Erythroblast (primary cell): ENCODE measurements at places on chromosomes 12 and 14.

DNA sequence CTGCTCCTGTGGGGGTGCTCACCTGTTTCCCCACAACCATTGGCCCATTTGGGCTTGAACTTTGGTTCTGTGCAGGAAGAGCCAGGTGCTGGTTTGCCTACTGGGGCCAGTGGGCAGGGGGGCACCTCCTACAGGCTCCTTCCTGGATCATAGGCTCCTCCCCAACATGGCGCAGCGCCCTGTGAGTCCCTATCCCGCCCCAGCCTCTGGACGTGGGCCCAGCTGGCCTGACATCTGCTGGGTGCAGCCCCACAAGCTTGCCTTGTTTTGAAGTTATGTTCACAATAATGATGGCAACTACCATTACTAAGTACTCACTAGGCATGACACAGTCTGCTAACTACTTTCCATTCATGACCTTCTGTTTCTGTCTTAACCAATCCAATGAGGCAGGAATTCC, 147.8 kb downstream of the RBM19 start:
- DNase-seq: no peak

DNA sequence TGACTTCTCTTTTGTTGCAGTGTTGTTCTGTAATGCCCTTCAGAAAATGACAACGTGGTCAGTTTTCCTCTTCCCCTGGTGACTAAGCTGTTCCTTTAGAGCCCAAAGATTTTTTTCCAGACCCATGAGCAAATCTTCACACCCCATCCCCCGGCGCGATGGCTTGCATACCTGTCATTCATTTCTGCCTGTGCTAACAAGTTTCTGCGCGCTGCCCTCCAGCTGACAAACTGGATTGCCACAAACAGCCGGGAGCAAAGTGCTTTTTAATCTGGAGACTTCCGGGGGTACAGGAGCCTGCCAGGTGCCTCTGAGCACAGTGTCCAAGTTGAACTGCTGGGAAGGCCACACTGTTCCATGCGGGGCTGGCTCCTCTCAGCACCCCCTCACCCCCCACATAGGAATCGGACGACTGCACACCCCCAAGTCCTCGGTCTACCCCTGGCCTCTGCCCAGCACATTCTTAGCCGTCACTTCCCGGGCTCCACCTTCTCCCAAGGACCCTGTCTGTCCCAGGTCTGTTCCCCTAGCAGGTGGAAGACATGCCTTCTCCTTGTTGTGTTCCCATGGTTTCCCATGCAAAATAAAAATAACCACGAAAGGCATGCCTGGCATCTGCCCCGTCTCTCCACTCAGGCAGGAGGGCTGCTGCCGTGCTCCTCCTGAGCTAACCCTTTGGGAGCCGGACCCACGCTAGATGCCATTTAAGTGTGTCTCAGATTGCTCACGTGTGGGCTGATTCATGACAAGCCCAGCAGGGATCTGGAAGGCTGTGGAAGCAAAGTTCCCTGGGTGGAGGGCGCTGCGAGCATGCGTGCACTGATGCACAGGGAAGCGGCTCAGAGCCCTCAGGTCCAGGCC, 14.1 kb downstream of the RILPL1 start:
- no peak for DNase-seq

DNA sequence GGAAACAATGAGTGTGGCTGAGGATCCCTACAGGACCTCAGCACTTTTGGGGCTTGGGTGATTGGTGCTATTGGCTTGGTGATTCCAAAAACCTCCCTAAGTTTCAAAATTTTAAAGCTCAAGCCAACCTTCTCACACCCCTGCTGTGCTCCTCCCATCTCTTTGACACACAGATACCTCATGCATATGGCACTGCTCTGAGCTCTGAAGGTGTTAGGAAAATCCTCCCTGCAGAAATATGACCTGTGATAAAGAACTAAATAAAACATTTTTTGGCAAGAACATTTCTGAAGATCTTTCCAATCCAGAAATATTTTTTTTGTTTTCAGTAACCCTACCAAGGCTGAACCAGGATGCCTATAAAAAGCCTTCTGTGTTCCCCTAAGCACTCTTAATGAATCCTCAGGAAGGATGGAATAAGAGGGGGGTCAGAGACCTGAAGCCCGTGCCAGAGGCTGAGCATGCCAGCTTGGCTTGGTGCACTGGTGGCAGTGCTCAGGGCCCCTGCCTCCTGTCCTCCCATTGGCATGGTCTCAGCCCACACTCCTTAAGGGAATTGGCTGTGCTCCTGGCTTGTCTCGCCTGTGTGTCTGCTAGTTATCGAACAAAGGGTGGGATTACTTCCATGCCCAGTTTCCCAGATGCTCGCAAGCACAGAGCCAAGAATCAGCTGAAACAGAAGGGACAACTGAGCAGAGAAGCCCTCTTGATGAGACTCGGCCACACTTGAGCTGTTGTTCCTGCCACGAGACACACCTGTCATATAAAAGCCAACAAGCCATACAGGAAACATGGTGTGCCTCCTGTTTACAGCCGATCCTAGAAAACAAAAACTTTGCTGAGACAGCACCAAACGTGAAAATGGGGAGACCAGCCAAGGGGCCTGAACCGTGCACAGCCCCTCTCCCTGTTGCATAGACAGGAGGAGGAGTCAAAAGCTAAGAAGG, 132.7 kb upstream of the EEA1 start:
- no peak for DNase-seq

- no peak for DNase-seq
Measured at GRCh38 chr12:39574378-39574777, 45.2 kb downstream of the ABCD2 start.

DNA sequence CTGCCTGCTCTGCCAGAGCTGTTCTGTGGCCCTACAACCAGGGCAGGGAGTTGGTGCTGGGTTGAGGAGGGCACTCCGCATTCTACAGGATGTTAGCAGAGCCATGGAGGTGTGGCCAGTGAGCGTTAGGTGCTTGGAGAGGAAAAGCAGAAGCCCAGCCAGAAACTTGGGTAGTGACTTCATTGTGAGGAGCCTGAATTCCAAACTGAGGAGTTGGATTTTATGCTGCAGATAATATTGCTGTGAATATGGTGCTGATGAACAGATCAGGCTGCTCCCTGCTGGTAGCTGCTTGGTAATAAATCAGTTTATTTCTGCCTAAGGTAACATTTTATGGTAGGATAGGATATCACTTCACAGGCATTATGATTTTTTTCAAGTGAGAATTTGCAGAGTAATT, 7.1 kb upstream of the CCDC175 start:
- DNase-seq: no peak

DNA sequence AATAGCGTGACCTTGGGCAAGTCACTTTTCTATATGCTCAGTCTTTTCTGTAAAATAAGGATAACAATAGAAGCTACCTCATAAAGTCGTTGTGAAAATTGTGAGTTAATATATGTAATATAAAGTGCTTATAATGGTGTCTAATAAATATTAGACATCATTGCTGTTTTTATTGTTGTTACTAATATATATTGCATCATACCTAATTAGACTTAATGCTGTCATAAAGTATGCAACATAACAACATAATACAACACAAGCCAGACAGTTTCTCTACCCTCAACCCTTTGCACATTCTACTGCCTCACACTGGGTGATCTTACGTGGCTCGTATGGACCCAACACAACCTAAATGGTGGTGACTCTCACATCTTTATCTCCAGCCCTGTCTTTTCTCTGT, 136.9 kb downstream of the KICS2 start:
- no peak for DNase-seq

GRCh38 chr12:20434996-20435395, 66.7 kb downstream of the PDE3A start:
- no peak for DNase-seq

DNA sequence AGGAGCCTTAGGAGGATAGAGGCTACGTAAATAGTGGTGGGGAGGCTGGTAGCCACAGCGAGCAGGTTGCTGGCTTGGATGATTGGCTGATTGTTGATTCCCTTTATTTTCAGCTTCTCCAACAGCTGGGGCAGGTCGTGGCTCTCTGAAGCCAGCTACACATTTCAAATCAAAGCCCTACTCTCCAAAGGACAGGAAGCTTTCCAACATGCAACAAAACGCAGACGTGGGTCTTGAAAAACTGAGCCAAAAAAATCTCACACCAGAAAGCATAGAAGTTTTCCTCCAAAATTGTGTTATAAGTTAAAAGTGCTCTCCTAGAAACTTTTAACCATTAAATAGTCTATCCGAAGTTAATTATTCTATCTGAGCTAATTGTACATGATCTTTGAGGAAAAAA, 37.6 kb upstream of the PRICKLE1 start:
- no peak for DNase-seq

GRCh38 chr14:71245659-71246361, 338.6 kb downstream of the PCNX1 start:
- no peak for DNase-seq

DNA sequence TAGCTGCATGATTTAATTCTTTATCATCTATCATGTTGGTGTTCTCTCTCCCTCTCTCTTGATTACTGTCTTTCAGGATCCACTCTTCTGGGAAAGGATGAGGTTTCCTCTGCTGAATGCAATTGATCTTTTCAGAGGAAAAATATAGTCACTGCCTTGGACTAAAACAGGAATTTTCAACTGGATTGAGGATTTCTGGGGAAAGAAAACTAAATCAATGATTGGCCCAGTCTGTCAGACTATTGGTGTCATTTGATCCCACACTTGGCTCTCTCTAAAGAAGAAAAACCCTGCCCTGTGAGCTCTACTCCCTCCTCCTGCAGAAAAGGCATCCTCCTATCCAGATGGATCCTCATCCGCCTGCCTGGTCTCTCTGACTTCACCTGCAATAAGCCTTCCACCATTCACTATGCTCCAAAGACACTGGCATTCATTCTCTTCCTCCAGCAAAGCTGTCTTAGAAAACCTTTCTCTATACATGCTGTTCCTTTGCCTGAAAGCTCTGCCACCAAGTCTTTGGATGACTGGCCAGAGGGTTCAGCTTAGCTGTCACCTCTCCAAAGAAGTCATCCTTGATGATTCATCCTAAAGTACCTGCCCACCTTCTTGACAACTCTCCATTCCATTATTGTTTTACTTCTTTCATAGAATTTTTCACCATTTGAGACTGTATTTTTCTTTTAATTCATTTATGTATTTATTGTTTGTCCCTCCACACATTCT, 127.7 kb upstream of the CAND1 start:
- DNase-seq: no peak

DNA sequence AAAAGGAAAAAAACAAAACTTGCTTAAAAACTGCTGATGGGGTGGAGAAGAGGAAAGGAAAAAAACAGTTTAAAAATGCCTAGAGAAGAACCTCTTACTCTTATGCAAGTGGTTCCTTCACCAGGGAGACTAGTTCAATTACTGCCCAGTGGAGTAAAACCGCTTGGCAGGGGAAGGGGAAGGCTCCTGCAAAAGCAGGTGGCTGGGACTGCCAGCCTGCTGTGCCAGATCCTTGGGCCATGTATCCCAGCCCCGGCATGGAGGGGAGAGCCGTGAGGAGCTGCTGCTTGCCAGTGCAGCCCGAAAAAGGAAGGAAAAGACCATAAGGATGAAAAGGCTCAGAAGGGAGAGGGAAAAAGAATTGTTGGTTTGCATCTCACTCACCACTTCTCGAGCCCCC, 123.0 kb downstream of the FSCB start:
- no peak for DNase-seq

- no peak for DNase-seq
Measured at GRCh38 chr12:122858171-122858570, 22.9 kb downstream of the HIP1R start.

- no peak for DNase-seq
Measured at GRCh38 chr14:86364634-86365033, 834.7 kb downstream of the FLRT2 start.

- no peak for DNase-seq
Measured at GRCh38 chr14:78202163-78202562, 32.0 kb downstream of the NRXN3 start.

- DNase-seq: no peak
Measured at GRCh38 chr14:74569387-74569786, 42.6 kb downstream of the LTBP2 start.

DNA sequence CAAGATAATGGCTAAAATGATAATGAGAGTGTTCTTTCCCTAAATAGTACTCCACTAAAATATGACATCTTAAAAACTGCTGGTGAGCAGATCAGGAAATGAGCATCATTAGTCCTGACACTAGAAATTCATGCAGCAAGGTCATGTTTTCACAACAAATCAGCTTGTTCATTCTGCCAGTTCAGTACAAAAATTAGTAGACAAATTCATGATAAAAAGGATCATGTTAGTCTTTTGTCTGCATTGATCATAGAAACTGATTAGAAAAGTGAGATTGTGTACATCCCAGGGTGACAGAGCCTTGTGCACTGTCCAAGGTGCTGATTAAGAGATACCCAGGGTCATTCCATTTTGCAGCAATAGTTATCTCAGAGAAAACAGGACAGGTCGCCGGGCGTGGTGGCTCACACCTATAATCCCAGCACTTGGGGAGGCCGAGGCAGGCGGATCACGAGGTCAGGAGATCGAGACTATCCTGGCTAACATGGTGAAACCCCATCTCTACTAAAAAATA, 163.6 kb downstream of the RIMBP2 start:
- no peak for DNase-seq

DNA sequence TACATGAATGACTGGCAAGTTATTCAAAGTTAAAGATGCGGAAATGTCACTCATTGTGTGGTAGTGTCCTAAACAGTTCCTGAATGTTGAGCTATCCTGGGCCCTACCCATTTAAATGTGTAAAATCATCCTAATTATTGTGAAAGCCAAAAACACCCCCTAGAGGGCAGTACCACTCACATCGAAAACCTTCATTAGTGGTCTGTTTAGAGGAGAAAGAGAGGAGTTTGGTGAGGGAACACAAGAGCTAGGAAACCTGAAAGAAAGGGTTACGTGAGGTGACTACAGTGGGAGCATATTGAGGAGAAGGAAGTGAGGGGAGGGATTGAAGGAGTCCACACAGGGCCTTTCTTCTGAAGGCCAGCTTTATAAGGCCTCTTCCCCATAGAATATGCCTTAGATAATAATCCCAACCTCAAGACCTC, 2.5 kb upstream of the TEP1 start:
- peak; percentile 75 for DNase-seq

- no peak for DNase-seq
Measured at GRCh38 chr12:30643366-30643765, 52.3 kb downstream of the IPO8 start.

DNA sequence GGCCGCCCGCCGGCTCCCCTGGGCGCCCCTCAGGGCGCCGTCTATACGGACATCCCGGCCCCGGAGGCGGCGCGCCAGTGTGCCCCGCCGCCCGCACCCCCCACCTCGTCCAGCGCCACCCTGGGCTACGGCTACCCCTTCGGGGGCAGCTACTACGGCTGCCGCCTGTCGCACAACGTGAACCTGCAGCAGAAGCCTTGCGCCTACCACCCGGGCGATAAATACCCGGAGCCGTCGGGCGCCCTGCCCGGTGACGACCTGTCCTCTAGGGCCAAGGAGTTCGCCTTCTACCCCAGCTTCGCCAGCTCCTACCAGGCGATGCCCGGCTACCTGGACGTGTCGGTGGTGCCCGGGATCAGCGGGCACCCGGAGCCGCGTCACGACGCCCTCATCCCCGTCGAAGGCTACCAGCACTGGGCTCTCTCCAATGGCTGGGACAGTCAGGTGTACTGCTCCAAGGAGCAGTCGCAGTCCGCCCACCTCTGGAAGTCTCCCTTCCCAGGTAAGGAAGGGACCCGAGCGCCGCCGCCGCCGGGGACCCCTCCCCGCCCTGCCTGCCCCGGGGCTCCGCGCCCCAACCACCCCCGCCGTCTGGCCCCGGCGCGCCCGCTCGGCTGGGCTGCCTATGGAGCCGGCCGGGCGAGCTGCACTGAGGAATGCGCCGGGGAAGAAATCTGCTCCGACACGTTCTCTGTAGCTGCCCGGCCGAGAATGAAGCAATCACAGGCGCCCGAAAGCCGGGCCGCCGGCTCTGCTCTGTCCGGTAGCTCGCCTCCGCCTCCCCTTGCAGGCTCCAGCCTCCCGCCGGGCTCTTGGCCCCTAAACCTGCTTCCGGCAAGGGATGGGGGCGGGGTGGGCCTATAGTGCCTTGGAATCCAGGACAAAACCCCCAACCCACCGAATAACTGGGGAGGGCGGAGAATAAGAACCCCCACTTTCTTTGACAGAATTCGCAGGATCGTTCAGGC, 794 bp downstream of the HOXC13 start:
- no peak for DNase-seq
